ENCODE measurements at places on chromosomes 2 and 18.

DNA sequence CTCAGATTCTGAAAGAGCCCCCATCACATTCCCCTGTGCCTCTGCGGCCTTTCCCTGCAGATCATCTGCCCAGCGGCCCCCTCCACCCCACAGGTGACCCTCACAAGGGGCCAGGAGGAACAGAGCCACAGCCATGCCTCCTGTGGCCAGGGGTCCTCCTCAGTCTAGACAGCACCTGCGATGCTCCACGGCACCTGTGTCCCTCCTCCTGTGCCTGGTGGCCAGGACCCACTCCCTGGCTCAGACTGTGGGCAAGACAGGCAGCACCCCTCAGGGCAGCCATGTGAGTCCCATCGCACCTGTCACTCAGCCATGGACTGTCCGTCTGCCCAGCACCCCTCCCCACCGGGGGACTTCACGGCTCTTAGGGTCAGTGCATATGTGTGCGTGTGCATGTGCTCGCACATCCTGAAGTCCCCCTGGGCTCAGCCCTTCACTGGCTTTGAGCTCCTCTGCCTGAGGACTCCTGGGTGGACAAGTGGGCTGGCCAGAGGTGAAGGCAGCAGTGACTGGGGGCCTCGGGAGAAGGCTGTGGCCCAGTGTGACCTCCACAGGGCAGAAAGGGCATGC lies 237.7 kb downstream of the ATAD2B start:
- DNase-seq = no peak

DNA sequence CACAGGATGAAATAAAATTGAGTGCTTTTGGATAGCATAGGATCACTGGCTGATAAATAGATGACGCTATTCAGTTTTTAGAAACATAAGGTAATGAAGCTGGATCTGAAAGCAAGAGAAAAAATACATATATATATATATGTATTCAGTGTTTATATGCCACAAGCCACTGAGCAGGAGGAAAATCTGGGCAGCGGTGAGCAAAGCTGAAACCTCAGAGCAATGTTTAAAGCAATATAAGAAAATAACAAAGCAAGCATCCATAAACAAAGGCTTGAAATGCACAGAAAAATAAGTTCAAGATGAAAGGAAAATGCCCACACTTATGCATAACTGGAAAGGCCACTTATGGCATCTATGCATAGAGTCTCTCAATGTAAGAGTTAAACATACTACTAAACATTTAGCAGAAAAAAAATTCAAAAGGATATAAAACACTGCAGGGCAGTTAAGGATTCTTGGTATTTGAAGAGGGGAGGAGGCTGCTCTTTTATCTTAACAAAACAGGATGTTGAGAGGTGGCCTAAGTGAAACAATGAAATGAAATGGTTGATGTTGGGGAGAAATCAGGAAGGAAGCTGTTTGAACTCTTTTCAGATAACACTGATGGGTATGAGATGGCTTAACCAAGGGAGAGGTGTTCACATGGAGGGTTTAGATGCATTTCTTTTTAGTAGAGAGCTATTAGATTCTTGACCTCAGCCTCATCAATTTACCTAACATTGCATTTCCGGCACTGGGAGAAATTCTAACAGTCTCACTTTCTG lies 129.1 kb downstream of the ARHGAP15 start:
- DNase-seq = no peak

- DNase-seq = peak; percentile 36
Observed at GRCh38 chr2:70726947-70727725, 40.9 kb downstream of the ADD2 start.

GRCh38 chr2:234147335-234147861 lies 96.9 kb downstream of the SPP2 start:
- DNase-seq = no peak

- no peak for DNase-seq
Observed at GRCh38 chr2:164044622-164045021, 308.8 kb upstream of the FIGN start.

DNA sequence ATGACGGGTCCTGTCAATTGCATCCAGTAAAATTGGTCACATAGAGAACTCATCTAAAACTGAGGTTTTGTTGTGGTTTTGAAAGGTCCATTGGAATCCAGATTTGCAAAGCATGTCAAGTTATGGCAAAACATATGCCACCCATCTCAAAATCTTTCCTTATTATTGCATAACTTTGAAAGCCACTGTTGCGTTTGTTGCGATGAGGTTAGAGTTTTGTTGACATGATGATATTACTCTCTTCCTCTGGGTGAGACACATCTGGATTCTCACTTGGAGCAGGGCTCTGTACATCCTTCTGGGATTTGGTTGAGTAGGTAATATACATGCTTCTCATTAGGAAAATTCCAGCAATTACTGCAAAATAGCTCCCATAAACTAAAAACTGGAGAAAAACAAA lies 20.6 kb downstream of the SCYGR5 start:
- no peak for DNase-seq

GRCh38 chr2:53530126-53530525 lies 237.5 kb upstream of the CHAC2 start:
- DNase-seq = no peak

DNA sequence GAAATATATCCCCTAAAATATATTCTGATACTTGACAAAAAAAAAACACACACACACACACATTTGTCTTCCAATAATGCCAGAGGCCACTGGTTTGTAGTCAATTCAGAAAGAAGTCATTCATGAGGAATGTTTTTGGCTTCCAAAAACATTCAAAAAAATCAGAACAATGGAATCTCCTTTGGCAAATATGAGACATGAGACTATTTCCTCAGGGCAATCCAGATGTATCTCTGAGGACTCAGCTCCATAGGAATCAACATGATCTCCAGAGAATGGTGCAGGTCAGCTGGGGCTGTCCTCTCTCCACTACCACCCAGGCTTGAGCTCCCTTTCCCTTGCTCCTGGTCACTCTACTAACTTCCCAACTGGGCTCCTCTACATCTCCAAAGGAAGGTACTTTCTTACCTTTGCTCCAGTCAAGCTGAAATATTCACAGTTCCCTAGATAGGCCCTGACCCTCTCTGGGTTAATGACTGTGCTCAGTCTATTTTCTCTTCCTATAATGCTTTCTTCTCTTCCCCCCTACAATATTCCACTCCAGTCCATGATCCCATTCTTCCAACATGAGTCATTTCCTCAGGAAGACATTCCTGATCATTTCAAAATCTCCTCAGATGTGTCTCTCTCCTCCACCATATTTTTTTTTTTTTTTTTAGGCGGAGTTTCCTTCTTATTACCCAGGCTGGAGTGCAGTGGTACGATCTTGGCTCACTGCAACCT lies 145.3 kb downstream of the C1D start:
- peak; percentile 98 for DNase-seq

DNA sequence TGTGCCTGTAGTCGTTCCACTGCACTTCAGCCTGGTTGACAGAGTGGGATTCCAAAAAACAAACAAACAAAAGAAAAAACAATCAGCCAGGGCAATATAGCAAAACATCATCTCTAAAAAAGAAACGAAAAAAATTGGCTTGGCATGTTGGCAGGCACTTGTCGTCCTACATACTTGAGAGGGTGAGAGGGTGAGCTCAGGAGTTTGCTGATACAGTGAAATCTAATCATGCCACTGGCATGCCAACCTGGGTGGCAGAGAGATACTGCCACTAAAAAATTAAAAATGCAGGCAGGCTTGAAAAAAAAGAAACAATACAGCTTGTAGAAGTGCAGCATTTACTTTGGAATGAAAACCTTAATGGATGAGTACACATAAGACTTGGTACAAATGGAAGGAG lies 282.9 kb upstream of the RGPD4 start:
- no peak for DNase-seq

- DNase-seq = no peak
Observed at GRCh38 chr2:189425676-189426075, 15.6 kb upstream of the WDR75 start.

DNA sequence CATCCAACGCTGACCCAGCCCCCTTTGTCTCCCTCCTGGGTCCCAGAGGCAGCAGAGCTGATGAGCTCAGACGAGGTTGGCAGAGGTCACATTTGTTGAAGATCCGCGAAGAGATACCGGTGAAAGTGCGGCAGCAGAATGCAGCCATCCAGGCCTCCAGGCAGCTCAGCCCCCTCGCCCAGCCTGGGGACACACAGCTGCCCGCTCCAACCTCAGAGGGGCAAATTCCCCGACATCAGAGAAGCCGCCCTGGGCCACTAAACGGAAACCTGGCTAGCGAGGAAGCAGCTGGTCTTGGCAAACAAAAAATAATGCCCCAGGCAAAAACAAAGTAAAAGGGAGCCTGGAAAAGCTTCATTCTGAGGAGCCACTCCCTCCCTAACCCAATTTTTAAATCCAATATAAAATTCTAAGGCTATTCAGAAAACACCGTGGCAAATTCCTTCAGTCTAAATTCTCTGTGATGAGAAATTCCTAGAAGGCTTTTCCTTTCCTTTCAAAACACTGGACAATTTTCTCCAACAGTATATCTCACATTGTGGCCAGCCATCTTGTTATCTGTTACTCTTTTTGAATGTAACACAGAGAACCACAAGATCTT lies 262.4 kb downstream of the SS18 start:
- DNase-seq = no peak

DNA sequence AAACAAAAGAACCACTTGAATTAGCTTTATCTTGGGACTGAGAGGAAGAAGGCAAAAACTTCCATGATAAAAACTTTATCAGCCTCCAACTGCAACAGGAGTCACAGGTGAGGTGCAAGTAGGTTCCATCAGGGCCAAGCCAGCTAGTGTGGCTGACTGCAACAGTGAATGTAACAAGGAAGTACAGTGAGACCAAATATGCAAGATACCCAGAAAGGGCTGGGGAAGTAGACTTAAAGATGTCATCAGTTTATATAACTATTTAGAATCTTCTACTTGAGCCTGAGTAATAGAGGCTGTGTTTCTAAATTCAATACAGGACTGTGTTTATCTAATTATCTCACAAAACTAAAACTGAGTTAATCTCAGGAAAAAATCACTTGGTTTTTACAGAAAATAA lies 14.8 kb downstream of the PLEKHM3 start:
- DNase-seq = no peak

DNA sequence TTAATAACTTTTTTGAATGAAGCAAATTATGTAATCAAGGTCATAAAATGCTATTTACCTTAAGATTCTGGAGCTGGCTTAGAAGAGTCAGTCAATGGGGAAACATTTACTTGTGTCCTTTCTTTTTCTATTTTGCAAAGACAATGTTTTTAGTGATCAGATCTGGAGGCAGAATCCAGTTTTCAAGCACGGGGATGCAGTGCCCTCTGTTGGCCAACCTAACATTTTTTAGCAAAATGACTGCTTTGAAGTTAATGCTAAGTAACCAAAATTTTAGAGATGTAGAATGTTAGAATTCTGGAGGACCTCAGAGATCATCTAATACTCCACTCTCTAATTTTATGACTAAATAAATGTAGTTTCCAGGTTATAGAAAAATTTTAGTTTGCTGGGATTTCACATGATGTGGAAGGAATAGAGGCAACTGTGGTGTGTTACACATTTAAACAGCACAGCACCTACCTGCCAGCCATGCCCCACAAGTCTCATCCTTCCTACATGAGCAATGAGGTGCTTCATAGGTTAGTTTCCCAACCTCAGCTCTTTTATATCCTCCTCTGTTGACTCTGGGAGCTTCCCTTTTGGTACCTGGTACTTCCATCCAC lies 23.6 kb upstream of the SLC9A4 start:
- peak; percentile 33 for DNase-seq

GRCh38 chr2:19359021-19359357 lies 566 bp upstream of the OSR1 start:
- no peak for DNase-seq

DNA sequence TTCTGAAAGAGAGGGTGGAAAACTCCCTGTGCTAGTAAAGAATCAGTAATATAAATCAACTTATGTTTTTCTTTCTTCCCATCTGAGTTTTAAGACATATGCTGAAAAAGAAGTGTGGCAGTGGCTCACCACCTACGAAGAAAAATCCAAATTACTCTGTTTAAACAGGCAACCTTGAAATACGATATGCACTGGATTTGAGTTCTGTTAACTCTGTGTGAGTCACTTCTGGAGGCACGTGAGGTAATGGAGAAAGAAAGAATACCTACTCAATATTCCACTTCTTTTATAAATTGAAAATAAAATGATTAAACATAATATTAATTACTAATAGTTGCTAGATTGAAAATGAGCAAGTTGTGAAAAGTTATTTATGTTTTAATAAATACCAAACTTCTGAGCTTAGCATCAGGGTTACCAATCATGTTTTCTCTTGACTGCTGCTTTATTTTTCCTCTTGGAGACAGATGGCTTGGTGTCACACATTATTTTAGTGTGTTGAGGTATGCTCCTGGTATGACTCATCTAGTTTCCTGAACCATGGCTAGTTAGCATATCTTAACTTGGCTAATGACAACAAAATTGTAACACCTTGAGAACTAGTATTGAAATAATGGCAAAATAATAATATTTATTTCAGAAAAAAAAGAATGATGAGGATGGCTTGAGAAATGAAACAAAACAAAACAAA lies 1705.5 kb upstream of the PIK3C3 start:
- no peak for DNase-seq

DNA sequence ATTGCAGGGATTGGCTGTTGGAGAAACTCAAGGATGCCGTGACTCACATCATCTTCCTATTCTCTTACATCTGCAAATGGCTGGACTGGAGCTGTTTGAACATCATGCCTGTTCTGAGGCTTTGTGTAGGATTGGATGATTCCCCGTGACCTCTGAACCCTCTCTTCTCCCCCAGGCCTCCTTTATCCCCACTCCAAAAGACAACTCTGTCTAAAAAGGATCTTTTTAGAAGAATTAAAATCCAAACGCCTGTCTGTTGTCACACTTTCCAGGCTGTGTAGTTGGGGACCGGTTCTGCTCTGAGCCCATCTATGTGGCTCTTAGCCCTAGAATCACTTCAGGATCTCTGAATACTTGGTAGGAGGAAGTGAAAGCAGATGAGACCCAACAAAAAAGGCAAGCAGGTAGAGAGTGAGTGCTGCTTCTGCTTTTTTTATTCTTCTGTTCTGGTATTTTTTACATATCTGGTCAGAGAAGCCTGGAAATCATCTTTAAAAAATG lies 565 bp downstream of the SP140 start:
- no peak for DNase-seq

DNA sequence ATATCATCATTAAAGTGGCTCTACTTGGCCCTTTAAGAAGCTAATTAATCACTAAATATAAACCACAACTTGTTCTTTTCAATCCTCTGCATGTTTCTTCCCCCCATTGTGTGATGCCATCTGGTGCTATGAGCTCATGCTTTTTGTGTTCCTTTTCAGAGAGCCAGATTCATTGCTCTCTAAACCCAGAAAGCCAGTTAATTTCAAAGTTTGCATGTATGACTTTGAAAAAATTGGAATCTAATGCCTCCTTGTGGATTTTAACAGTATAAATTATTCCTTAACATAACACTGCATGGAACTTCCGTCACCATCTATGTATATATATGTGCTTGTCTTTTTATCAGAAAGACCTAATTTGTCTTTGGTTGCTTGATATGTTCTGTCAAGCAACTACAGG lies 31.1 kb downstream of the TMEM178A start:
- DNase-seq = peak; percentile 89

- no peak for DNase-seq
Observed at GRCh38 chr2:134039912-134040581, 213.8 kb upstream of the MGAT5 start.
